ENCODE measurements at places on chromosomes 12 and 14.

- no peak for DNase-seq
These were observed 811 bp downstream of the MTERF2 start for GRCh38 chr12:106986135-106986534.

- DNase-seq, result peak; percentile 53
These were observed 11.1 kb upstream of the NEMF start for GRCh38 chr14:49863487-49864281.

GRCh38 chr12:93059925-93060665 is 131.0 kb upstream of the EEA1 start:
- DNase-seq, result no peak

DNA sequence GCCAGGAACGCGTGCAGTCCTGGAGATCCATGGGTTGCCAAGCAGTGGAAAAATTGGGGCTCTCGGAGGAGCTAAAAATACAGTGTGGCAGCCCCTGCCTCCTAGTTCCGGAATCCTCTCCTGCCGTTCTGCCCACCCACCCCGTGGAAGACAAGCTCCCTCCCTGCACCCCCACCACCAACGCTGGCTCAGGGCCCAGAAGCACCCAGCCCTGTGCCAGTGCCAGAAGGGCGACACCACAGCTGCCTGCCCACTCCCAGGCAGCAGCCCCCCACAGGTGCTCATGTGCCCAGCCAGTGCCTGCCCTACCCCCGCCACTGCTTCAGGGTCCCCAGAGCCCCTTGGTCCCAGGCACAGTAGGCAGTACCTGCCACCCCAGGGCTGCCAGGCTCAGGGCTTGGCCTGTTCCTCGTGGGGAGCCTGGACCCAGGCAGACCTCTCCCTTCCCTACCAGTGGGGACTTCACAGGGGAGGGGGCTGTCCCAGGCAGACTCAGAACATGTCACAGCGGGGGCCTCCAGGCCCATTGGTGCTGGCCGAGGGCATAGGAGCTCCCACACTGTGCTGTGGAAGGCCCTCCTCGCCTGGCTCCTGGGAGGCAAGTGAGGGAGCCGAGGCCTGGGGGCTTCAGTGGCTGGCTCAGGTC is 7.4 kb downstream of the INF2 start:
- DNase-seq, result no peak

GRCh38 chr14:20197459-20197858 is 6.8 kb downstream of the OR11G2 start:
- no peak for DNase-seq

GRCh38 chr14:63603749-63604277 is 37.9 kb downstream of the WDR89 start:
- DNase-seq, result no peak

DNA sequence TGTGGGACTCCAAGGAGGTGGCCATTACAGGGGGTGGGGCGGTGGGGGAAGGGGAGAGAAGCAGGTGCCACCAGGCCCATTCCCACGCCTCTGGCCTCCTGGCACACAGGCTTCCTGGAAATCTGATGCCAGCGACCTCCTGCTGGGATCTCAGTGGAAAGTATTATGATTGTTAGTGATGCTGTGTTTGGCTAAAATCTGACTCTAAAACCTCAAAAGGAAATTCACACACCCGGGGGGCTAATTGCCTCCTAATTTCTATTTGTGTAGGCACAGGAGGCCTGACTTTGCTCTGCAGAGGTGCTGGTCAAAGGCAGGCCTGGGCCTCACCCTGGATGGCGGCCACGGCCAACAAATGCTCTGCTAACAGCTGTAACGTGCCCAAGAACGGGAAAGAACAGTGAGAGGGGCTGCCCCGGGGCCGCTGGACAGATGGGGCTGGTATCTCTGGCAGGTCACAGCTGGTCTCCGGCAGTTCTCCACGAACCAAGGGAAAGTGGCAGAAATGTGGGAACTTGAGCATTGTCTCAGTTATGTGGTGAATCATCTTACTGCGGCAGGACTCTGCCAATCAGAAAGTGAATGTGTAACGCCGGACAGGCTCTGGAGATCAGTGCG is 14.3 kb downstream of the FAM181A start:
- DNase-seq, result no peak

DNA sequence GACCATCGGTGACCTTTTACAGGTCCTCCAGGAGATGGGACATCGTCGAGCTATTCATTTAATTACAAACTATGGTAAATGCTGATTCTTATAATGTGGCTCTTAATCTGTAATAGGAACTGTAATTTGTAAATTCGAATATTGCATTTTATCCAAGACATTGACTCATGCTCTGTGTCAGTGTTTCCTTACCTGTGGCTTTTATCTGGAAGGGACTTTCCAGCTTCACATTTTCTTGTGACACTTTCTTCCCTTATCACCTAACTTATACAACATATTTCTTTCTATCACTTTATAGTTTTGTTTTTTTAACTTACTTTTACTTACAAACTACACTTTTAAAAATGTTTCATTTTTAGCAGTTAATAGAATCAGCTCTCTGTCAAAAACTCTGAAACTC is 14.8 kb downstream of the IRAK3 start:
- no peak for DNase-seq

- DNase-seq, result no peak
These were observed 18.9 kb upstream of the ATP5MC2 start for GRCh38 chr12:53694756-53695151.

DNA sequence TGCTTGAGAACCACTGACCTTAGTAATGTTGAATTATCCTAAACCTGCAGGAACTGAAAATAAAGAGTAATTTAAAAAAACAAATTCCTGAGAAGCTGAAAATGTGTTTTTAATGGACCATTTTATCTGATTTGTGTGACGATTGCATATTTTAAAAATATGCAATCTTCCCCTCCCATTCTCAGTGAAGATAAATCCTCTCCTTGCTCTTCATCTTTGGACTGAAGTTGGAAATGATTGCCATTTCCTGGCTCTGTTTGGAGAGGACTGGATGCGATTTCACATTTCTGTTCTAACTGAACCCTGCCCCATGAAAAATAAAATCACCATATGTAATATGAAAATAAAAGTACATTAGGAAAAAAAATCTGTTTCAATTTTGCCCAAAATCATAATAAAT is 216.3 kb downstream of the SLC6A15 start:
- DNase-seq, result no peak

GRCh38 chr14:68580096-68580645 is 212.7 kb downstream of the ZFP36L1 start:
- DNase-seq, result peak; percentile 29

DNA sequence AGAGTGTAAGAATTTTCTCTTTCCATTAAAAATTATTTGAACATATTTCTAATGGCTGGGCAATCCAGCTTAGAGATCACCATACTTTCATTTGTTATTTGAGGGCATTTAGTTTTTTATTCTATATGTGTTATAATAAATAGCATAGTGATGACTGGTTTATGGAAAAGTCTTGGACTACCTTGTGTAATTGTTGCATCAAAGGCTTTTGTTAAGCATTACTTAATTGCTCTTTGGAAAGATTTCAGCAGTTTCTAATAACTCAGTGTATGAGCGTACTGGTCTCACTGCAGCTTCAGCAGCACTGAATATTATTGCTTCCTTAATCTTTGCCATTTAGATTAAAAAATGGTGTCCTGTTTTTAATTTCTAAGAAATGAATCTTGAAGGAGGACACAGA is 22.8 kb downstream of the TMEM19 start:
- DNase-seq, result no peak

DNA sequence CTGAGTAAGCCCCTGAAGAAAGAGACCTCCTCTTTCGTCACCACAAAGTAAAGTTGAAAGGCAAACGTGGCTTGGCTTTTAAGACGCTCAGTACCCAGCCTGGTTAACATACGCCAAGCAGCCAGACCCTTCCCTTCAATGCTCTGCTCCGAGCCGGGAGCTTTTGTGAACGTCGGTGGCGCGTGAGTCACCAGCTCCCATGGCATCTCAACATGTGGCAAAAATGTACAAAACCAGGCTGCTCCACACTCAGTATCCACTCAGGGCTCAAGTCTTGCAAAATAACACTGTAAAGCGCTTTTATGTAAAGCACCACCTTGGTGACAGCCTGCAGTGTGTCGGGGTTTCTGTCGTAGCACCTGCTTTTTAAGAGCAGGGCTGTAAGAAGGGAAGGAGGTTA is 89.0 kb downstream of the SETD3 start:
- no peak for DNase-seq

- DNase-seq, result no peak
These were observed 54.7 kb downstream of the RPS6KA5 start for GRCh38 chr14:91005716-91006115.

DNA sequence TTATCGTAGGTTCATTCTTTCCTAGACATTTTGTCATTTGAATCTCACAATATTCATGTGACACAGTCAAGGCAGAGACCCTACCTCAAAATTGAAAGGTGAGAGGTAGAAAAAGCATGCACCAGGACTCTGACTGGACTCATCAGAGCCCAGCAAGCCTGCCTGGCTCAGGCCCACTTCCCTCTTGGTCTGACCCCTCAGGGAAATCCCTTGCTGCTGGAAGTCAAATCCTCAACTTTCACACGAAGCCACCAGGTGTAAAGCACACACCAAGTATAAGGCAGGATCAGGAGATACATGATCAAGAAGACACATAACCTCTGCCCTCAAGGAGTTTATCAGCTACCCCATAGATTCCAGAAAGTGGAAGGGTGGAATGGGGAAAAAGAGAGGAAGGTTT is 18.8 kb downstream of the NIN start:
- no peak for DNase-seq

- DNase-seq, result no peak
These were observed 96.1 kb upstream of the GRIP1 start for GRCh38 chr12:66774929-66775328.

GRCh38 chr12:96153131-96153725 is 40.9 kb upstream of the ELK3 start:
- no peak for DNase-seq

DNA sequence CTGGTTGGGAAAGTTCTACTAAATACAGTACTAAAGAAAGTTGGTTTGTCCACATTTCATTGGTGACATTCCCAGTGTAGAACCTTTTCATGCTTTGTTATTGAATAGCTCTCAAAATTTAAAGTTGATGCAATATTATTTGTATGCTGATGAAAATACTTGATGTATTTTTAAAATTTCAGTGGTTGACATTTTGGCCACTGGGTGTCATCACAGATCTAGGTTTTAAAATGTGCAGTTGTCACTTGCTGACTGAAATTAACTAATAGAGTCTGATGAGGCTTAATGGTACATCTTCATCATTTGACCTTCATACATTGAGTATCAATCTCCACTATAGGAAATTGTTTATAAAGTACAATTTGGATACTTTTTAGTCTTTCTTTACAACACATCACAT is 37.1 kb downstream of the CMAS start:
- no peak for DNase-seq

- no peak for DNase-seq
These were observed 473.0 kb downstream of the PCNX1 start for GRCh38 chr14:71380271-71380670.

DNA sequence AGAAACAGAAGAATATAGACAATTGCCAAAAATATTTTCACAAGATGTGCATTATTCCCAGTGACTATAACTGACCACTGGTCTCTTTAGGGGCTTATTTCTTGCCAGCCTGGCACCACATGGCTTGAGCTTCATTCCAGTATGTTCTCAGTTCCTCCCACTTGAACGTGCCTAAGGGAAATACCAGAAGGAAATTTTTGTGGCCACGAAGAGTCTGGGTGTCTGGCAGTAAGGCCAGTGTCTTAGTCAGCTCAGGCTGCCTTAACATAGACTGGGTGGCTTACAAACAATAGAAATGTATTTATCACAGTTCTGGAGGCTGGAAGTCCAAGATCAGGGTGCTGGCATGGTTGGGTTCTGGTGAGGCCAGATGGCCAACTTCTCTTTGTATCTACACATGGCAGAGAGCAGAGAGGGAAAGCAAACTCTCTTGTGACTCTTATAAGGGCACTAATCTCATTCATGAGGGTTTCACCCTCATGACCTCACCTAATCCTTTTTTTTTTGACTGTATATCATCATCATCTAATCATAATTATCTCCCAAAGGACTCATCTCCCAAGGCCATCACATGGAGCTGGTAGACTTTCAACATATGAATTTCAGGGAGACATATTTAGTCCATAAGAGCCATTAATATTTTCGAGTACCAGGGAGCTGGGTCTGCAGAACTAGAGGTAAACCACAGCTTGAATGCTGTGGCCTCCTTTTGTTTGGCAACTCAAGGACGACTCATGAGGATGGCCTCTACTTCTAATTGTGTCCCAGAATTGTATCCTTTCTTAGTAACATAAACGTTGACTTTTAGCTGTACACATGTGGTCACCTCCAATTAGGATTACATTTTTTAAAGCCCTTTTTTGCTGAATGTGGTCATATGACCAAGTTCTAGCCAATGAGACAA is 5.1 kb upstream of the SMOC1 start:
- DNase-seq, result no peak

GRCh38 chr14:102235275-102235897 is 69.6 kb downstream of the MOK start:
- DNase-seq, result peak; percentile 72

GRCh38 chr12:97038834-97039233 is 131.8 kb downstream of the NEDD1 start:
- DNase-seq, result no peak
